ENCODE measurements at places on chromosomes 16 and 17.

GRCh38 chr16:50741781-50742575 is at the start of gene CYLD:
Gene CYLD, plus strand, starts transcription at chr16:50742086. Its CDS starts 7,613 bp downstream, at chr16:50749699.
- DNase-seq, result peak; percentile 99

DNA sequence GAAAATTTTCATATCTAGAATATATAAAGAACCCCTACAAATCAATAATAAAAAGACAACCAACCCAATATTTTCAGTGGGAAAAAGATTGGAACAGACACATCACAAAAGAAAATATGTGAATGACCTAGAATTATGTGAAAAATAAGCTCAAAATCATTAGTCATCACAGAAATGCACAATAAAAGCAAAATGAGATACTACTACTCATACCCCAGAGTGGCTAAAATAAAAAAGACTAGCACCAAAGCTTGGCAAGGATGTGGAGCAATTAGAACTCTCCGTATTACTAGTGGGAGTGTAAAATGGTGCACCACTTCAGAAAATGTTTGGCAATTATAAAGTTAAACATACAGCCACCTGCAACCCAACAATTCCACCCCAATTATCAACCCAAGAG is 48.0 kb upstream of the CDH5 start:
- DNase-seq, result no peak

- DNase-seq, result no peak
Observed at GRCh38 chr16:24728891-24729242, 584 bp upstream of the TNRC6A start.

- no peak for DNase-seq
Observed at GRCh38 chr16:87782033-87782432, 16.2 kb upstream of the KLHDC4 start.

- DNase-seq, result no peak
Observed at GRCh38 chr16:86777381-86777946, 199.1 kb downstream of the FOXL1 start.

- DNase-seq, result no peak
Observed at GRCh38 chr16:77594799-77595596, 127.3 kb upstream of the NUDT7 start.

GRCh38 chr17:225551-225950 is 44.1 kb upstream of the DOC2B start:
- no peak for DNase-seq

- DNase-seq, result no peak
Observed at GRCh38 chr17:49603720-49604119, 28.0 kb downstream of the NXPH3 start.

GRCh38 chr17:33871720-33872540 is 383.2 kb upstream of the CCL2 start:
- DNase-seq, result no peak

GRCh38 chr16:1812732-1813163 is 13.9 kb downstream of the HAGH start:
- DNase-seq, result peak; percentile 40

GRCh38 chr17:78423961-78424675 is 45.7 kb downstream of the PGS1 start:
- DNase-seq, result no peak

GRCh38 chr16:84349862-84350684 is 18.3 kb upstream of the ATP2C2 start:
- no peak for DNase-seq

GRCh38 chr16:65500919-65501318 is 379.1 kb upstream of the CDH11 start:
- no peak for DNase-seq

DNA sequence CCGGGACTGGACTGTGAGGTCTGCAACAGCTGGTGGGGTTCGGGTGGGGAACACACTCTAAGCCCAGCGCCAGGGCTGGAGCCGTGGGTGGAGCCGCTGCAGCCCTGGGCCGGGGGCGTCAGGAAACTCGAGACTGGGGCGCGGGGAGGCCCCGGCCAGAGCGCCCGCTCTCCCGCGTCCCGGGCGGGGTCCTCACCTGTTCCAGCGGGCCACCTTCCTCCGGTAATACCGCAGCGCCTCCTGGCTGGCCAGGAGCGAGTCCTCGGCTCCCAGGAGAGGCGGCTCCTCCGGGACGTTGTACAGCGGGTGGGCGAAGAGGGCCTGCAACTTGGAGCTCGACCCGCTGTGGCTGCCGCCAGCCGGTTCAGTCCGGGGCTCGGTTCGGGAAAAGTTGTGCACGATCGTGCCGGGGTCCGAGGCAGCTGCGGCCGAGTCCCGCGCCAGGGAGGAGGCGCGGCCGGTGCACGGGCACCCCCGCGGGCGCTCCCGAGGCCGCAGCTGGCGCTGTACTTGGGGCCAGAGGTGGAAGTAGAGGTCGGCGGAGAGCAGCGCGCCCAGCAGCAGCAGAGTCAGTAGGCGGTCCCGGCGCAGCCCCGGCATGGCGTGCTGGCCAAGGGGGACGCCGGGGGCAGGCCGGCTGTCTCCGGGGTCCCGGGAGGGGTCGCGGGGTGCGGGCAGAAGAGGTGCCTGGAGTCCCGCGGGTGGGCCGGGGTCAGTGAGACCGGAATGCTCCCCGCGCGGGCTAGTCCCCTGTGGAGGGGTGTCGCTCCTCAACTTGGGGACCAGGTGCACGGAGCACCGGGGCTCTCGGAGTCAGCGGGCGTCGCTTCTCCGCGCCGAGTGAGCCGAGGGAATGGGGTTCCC is 868 bp downstream of the FAM20A start:
- DNase-seq, result no peak

DNA sequence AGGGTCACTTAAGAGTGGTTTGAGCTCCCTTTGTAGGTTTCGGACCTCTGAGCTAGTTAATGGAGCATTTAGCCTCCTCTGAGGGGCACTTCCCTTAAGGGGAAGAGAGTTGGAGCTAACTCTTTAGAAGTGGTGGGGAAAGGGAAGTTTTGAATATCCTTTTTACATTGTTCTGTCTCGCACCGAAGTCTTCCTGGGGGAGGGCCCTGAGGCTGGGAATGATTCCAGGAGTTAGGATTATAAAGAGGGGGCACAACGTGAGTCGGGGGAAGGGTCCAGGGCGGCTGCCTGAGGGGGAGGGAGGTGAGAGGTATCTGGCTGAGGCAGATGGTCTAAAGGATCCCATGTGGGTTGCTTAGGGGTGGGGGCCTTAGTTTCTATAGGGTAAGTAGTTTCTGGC is 32.3 kb downstream of the SEC14L1 start:
- no peak for DNase-seq

DNA sequence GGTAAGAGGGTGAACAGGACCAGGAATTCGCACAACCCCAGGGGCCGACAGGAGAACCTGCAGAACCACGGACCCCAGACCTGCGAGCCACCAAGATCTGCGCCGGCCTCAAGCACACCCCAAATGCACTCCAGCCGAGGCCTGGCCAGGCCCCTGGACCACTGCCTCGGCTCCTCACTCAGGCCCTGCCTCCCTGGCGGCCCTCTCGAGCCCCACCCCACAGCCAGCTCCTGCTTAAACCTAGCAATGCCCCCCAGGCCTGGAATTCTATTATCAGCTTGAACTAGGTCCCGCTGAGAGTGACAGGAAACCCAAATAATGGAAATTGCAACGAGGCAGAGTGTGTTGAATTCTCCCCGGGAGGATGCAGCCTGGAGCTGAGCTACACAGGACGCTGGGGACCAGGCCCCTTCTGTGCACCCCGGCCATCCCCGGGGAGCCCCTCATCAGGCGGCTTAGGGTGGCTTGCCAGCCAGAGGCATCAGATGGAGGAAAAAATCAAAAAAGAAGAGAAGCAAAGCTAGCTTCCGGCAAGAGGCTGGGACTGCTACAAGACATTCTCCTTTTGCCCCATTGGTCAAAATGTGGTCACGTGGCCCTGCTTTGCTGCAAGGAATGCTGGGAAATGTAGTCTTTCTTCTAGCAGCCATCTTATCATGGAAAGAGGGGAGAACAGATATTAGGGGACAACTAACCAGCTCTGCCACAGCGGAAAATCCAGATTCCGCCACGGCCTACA is 2.4 kb upstream of the ENPP7 start:
- peak; percentile 79 for DNase-seq

- no peak for DNase-seq
Observed at GRCh38 chr16:74565378-74565777, 41.5 kb downstream of the GLG1 start.

GRCh38 chr16:15942931-15943690 is 6.3 kb upstream of the ABCC1 start:
- no peak for DNase-seq

DNA sequence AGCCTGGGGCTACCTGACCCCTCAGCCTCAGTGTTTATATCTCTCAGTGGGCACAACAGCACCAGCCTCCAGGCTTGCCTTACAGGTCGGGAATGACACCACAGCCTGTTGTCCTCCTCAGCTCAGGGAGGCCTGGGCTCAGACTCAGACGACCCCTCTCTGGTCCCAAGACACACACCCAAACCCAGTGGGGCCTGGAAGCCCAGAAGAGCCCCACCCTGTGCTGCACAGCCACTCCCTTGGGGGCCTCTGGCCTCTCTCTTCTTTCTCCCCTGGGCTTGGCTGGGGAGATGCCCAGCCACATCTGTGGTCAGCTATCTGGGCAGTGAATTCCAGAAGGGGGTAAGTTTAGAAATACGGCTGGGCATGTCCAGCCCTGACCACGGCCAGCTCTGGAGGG is 2.4 kb downstream of the NATD1 start:
- DNase-seq, result no peak

GRCh38 chr16:69084289-69084688 is 21.2 kb upstream of the HAS3 start:
- DNase-seq, result no peak

GRCh38 chr16:12529582-12529981 is 274.1 kb downstream of the CPPED1 start:
- DNase-seq, result no peak

DNA sequence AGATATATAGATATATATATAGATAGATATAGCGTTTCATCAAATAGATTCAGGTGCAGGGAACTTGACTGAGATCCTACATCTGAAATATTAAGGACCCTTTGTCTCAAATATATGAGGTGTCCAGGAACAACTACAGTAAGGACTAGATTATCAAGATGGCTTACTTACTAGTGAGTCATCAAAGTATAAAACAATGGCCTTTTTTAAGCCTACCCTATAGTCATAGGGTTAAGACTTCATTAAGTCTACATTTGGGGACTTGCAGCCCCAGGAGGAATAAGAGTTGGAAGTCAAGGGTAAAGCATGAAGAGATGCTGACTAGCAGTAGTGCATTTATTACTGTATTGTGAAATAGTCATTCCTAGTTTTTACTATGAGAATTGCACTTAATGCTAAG is 1023.4 kb downstream of the CDH11 start:
- no peak for DNase-seq

- DNase-seq, result no peak
Observed at GRCh38 chr17:53892222-53892621, 69.5 kb downstream of the KIF2B start.

DNA sequence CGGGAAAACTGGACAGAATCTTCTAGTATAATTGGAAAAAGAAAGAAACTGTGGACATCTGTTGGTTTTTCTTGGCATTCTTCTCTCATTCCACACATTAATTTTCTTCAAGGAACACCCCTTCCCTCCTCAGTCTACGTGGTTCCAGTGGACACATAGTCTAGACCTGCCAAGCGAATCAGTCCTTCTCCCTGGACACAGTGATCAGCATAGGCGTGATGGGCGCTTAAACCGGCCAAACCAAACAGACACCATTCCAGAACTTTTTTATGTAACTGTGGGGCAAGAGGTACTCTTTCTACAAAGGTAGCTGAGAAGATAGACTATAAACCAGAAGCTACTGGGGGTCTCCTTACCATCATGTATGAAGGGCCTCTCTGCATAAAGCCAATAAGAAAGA is 121.8 kb upstream of the COX10 start:
- no peak for DNase-seq

GRCh38 chr17:14557480-14557879 is 256.6 kb downstream of the HS3ST3B1 start:
- no peak for DNase-seq

GRCh38 chr16:15676506-15676905 is 26.5 kb downstream of the NDE1 start:
- no peak for DNase-seq

GRCh38 chr17:15431196-15431595 is 36.2 kb downstream of the CDRT4 start:
- no peak for DNase-seq

DNA sequence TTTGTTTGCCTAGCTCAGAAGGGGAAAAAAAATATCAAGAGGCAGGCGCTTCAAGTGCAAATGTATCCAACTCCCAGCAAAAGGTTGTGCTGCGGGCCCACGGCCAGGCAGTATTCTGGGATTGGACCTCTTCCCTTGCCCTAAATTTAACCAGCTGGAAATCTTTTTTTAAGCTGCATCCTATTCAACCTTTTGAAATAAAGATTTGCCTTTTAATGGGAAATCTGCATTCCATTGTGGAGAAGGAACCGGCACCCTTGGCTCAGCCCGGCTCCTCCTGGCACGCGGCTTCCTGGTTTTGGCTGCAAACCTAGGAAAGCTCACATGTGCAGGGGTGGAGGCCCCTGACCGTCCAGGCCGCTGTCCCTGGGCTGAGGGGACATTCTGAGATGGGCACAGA is 38.8 kb upstream of the ENPP7 start:
- no peak for DNase-seq

- no peak for DNase-seq
Observed at GRCh38 chr17:80000981-80001775, 34.5 kb downstream of the TBC1D16 start.

DNA sequence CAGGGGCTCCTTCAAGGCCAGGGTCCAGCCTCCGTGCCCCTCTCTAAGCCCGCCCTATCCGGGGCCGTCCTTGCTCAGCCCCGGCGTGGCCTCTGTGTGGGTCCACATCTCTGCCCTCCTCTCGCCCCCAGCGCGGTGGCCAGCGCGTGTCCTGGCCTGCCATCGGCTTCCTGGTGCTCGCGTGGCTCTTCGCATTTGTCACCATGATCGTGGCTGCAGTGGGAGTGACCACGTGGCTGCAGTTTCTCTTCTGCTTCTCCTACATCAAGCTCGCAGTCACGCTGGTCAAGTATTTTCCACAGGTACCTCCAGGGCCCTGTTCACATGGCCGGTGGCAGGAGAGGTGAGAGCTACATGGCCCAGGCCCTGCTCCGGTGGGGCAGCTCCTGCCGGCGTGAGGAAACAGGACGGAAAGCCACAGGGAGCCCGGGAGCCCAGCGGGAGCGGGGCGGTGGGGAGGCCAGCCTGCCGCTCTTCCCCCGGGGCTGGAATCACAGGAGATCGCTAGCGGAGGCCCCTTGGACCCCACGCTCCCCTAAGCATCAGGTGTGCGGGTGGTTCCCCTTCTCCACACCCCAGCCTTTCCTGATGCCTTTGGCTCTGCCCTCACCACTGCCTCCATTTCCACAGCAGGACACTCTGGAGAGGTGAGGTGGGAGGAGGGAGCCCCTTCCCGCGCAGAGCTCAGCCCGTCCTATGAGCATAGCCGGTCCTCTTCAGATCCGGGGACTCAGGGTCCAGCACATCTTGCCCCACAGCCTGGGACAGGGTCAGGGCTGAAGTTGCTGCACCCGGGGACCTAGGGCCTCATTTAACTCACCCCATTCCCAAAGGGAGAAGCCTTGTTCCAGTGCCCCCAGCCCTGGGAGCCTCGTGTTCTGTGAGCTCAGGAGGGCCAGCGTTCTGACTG is 10.2 kb downstream of the TAX1BP3 start:
- no peak for DNase-seq
